GM23338 (cell line): ENCODE measurements at places on chromosomes 13 and 19.

- 0 out of 2 replicates have a peak, but pooled peaks cover 5% of the 10 kb centered on the region for H3K36me3 ChIP-seq
- H3K4me1 ChIP-seq = peaks cover 10% of the 10 kb centered on the region; the same call in 1 of the 2 replicates
- no peak for DNase-seq
Measured at GRCh38 chr19:1474765-1475351, 4.2 kb downstream of the C19orf25 start.

GRCh38 chr13:97492684-97493371 is 58.9 kb downstream of the RAP2A start:
- H3K4me3 ChIP-seq = no peak overlapping the region
- H3K27ac ChIP-seq = no peak overlapping the region
- no peak for DNase-seq
- H3K4me1 ChIP-seq = no peaks in the 10 kb centered on the region
- no peaks in the 10 kb centered on the region for H3K27me3 ChIP-seq

DNA sequence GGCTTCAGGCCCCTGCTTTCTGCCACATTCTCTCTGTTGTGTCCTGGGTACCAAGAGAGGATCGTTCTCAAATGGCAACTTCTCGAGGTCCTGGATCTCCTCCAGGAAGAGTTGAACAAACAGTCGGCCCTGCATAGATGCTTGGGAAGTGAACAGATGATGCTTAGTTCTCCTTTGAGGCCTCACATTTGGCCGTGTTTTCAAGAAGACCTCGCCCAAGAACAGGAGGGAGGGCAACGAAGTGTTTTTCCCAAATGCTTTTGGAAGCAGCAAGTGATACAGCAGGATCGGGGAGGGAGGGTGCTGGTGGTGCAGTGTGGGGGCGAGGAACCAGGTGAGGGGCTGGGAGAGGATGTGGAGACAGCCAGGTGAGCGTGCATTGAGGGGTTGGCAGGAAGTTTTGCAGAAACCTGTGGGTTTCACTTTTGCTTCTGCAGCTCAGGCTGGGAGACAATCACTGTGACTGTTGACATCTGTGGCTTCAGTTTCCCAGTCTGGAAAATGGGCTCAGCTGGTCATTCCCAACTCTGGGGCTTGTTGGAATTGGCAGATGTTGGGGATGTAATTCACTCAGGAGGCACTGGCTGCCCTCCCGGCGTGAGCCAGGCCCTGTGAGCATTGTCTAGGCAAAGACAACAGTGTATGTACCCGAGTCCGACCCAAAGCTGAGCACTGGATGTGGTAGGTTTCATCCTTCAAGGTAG is 21.6 kb downstream of the MAST3 start:
- H3K27me3 ChIP-seq = no peaks in the 10 kb centered on the region
- H3K4me3 ChIP-seq = peak overlapping the region; percentile 81
- no peaks in the 10 kb centered on the region for H3K36me3 ChIP-seq
- no peak for DNase-seq
- H3K27ac ChIP-seq = no peak overlapping the region
- H3K4me1 ChIP-seq = peaks cover 14% of the 10 kb centered on the region; the same call in 1 of the 2 replicates

GRCh38 chr19:48461982-48462655 is 6.7 kb downstream of the KCNJ14 start:
- H3K4me1 ChIP-seq = peaks cover 3% of the 10 kb centered on the region; the same call in 1 of the 2 replicates
- H3K36me3 ChIP-seq = no peaks in the 10 kb centered on the region
- H3K4me3 ChIP-seq = no peak overlapping the region
- peak; percentile 94 for DNase-seq
- no peaks in the 10 kb centered on the region for H3K27me3 ChIP-seq

GRCh38 chr13:20219577-20219976 is 12.5 kb downstream of the GJB6 start:
- H3K27me3 ChIP-seq = no peaks in the 10 kb centered on the region
- H3K4me3 ChIP-seq = no peak overlapping the region
- H3K4me1 ChIP-seq = no peaks in the 10 kb centered on the region
- no peak overlapping the region for H3K27ac ChIP-seq
- H3K36me3 ChIP-seq = no peaks in the 10 kb centered on the region

- H3K27ac ChIP-seq = no peak overlapping the region
- no peaks in the 10 kb centered on the region for H3K27me3 ChIP-seq
- 0 out of 2 replicates have a peak, but pooled peaks cover 5% of the 10 kb centered on the region for H3K36me3 ChIP-seq
- DNase-seq = no peak
- no peak overlapping the region for H3K4me3 ChIP-seq
Measured at GRCh38 chr13:76455960-76456359, 430.2 kb downstream of the KCTD12 start.

GRCh38 chr19:19591133-19591825 is 27.2 kb downstream of the PBX4 start:
- peaks cover 20% of the 10 kb centered on the region for H3K4me1 ChIP-seq
- DNase-seq = peak; percentile 51
- no peaks in the 10 kb centered on the region for H3K36me3 ChIP-seq
- no peaks in the 10 kb centered on the region for H3K27me3 ChIP-seq
- H3K27ac ChIP-seq = peak overlapping the region; percentile 81

DNA sequence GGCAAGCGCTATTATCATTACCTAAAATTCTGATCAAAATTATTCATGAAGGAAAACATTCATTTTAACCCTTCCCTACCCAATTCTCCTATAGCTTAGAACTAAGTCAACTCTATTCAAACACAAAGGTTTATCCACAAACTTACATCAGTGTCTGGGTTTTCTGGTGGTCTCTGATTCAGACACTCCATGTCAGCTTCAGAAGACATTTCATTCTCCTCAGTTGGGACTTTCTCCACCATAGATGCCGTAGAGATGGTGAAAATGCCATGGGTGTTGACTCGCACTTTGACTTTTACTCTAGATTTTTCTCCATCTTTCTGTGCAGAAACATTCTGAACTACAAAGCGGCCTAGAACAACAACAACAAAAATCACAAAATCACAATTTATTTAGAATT is 16.3 kb downstream of the HSPH1 start:
- no peaks in the 10 kb centered on the region for H3K4me1 ChIP-seq
- peaks cover 72% of the 10 kb centered on the region for H3K36me3 ChIP-seq
- no peak overlapping the region for H3K27ac ChIP-seq
- H3K4me3 ChIP-seq = no peak overlapping the region
- no peaks in the 10 kb centered on the region for H3K27me3 ChIP-seq

DNA sequence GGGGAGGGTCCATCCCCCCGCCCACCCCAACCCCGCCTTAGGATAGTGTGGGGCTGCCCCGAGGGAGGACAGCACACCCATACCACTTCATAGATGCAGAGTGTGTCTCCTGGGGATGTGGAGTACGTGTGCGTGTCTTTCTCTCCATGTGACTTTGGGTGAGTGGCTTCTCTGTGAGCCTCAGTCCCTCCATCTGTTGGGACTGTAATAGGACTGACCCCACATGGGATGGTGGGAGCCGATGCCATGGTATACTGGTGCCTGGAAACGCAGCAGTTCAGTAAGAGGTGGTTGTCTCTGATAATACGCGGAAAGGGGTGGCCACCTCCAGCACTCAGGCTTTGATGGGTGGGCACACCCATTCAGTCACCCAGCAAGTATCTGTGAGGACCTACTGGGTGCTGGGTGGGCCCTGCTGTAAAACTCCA is 816 bp upstream of the PRKD2 start:
- DNase-seq = no peak
- no peaks in the 10 kb centered on the region for H3K36me3 ChIP-seq
- H3K27me3 ChIP-seq = no peaks in the 10 kb centered on the region
- peak overlapping the region; percentile 97 for H3K4me3 ChIP-seq
- H3K4me1 ChIP-seq = peaks cover 25% of the 10 kb centered on the region

DNA sequence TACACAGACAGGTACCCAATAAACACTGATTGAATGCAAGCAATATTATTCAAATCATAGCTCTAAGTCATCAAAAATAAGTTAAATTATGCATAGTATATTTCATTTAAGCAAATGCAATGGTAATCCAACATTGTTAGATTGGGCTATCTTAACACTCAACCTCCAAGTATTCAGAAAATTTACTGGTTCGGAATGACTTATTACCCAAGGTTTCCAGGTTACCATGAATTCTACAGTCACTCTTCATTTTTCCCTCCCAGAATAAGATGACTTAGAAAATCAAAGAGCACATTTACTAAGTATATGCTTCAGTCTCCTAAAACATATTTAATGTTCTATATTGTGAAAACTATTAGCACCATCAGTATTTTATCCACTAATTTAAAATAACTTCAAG is 6.0 kb downstream of the UBL3 start:
- no peak overlapping the region for H3K27ac ChIP-seq
